ENCODE measurements at places on chromosomes 6 and 20.

- no peak for DNase-seq
Measured at GRCh38 chr6:45527210-45527609, 149.5 kb upstream of the SUPT3H start.

DNA sequence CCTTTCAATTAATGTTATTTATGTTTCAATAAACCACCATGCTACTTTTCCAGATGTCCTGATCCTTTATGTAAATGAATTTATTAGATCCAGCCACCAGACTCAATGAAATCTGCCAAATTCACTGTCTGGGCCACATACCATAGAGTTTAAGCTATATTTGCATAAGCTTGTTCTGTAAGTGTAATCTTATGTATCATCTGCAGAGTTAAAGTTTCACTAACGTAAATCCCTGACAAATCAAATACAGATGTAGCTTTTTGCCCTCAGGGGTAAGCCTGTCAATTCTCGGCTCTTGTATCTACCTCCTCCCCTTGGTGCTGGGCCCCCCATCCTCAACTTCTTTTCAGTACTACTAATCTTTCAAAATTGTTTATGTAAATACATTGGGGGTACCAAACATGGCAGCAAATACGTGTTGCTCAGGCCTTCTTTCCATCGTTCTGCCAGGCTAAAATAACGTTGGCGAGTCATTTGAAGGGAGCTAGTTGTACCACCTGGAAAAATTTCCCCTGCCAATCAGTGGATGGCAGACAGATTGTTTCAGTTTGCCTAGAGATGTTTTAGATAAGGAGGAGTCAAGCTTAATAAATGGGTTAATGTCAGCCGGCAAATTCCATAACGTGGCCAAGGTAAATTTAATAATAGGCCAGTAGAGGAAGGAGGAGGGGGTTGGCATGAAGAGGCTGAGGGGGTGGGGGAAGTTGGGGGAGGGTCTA, 79.6 kb downstream of the RPS12 start:
- DNase-seq: no peak

DNA sequence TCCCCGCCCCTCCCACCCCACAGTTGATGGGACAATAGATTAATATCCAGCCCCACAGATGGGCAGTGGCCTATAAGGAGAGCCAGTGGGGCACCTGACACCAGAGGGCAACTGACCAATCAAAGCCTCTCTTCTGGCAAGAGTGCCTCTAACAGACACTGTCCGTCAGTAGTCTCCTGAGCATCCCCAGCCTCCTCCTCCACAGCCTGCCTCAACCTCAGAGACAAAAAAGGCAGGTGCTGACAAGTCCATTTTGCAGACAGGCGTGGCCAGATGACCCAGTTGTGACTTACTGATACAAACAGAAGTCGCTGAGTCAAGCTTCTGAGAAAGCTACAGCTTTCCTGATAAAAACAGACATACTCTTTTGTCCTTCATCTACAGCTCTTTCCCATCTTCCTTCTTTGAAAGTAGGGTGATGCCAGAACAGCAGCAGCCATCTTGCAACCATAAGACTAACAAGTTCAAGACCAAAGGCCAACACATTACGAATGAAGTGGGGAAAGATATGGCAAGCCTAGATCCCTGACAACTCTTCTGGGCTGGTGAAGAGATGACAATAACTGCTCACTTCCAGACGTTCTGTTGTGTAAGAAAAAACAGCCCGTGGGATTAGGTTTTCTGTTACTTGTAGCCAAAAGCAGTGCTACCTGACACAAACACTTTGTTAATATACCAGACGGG, 12.3 kb downstream of the PPIL1 start:
- DNase-seq: no peak

- no peak for DNase-seq
Measured at GRCh38 chr6:31049518-31049917, 39.2 kb downstream of the MUC22 start.

- DNase-seq: no peak
Measured at GRCh38 chr6:67875877-67876383, 759.2 kb upstream of the ADGRB3 start.
